ENCODE measurements at places on chromosomes 5 and 9.

DNA sequence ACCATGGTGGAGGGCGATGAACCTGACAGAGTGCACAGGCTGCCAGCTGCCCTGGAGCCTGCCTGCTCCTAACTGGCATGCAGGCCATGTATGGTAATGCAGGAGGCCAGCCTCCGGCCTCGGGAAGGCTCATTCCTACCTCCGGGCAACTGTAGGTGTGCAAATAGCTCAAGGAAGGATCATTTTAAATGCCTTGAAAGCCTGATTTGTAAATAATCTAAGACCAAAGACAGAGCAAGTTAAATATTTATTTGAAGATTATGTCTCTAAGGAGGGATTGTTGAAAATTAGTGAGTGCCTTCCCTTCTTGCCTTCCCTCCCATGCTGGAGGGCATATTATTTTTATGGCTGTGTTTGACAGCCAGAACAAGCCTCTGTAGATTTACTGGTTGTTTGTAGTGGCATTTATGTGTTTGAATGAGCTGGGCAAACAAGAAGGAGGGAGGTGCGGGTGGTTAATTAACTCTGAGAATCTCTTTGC lies 285.7 kb upstream of the TUT7 start:
- no peak for DNase-seq

- no peak for DNase-seq
These were observed 72.5 kb upstream of the DAPK1 start for GRCh38 chr9:87425202-87425601.

DNA sequence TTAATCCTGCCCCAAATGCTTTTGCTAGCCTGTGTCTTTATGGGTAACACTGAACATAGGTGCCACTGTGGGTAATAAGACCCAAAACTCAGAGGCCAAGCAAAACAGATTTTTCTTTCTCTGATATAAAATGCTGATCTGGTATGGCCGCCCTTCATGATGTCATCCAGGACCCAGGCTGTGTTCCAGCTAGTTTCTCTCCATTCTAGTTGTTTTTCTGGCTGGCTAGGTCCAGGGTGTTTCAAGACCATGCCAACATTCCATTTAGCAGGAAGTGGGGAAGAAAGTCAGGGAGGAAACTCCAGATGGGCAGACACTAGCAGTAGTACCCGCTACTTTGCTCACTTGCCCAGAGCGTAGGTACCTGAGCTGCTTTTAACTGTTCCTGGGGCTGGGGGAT lies 183.9 kb upstream of the OTULINL start:
- DNase-seq, result no peak

GRCh38 chr9:97462914-97463313 lies 38.6 kb upstream of the TMOD1 start:
- no peak for DNase-seq

DNA sequence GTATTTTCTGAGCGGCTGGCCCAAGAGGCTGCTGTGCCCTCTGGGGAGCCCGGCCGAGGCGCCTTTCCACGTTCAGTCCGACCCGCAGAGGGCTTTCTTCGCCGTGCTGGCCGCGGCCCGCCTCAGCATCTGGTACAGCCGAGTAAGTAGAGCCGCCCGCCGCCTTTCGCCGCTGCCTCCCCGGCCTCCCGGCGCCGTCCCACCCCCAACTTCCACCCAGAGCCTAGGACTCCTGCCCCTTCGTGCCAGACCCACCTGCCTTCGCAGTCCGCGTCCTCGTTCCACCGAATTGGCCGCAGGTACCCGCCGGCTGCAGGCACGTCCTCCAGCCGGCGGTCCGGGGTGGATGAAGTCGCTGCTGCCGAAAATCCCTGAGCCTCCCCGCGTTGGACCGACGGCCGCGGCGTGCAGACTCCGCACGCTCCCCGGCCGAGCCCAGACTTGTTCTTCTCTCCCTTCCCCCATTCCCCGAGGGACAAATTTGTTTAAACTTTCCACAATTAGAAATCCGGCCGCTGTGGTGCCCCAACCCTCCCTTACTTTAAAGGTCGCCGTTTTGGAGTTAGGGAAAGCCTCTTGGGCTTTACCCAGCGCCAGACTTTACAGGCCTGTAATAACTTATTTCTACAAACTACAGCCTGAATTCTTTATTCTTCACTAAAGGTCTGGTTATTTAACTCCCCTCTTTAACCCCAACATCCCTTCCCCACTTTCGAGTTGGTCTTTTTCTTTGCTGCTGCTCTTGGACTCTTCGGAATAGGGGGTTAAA lies 589 bp downstream of the RIC1 start:
- no peak for DNase-seq

DNA sequence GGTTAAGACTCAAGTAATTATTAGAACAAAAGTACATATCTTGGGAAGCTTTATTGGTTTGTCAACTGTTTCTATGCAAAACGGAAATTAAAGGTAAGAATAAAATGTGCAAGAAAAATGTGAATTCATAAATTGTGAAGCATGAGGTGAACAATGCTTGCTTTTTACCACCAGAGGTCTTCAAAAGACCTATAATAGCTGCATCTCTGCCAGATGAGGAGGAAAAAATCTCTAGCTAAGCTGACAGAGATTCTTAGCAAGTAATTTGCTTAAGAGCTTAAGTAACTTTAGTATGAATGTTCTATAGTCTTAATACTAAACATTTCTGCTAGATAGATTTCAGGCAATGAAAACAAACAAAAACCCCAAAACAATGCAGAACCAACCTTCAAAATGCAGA lies 54.1 kb downstream of the MRPS30 start:
- no peak for DNase-seq

DNA sequence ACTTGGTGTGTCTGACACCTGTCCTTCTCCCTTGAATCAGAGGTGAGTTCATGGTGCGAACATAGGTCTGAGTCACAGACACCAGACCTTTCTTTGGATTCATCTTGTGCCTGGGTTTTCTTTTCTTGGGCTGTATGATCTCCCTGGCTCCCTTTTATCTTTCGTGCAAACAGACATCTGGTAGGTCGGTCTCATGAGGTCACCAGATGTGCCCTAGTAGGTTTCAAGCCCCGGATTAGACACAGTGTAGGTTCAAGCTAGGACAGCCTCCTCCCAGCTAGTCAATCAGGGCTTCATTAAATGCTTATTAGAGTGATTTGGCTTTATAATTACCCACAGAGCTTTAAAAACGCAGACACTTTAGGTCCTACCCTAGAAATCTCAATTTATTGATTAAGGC lies 106.0 kb upstream of the MYO10 start:
- DNase-seq, result no peak

GRCh38 chr9:138123086-138123485 lies 245.5 kb downstream of the CACNA1B start:
- no peak for DNase-seq

Measured in ascending aorta (tissue), 2 donors.